ENCODE measurements at places on chromosomes 11 and 22. TPM values are rescaled to one million over a fixed set of nuclear protein-coding genes. Genes with fewer than 3 reads are reported as not detected.

KRTAP5-9 gene
- not detected for total RNA-seq

FJX1 gene
- 33.4 TPM for total RNA-seq

MLC1 gene
- not detected for total RNA-seq

YPEL4 gene
- total RNA-seq, result under 0.01 TPM

PSMC3 gene
- 135 TPM for total RNA-seq

MSANTD2 gene
- total RNA-seq, result 1.7 TPM

PRRG4 gene
- total RNA-seq, result 9.9 TPM

OR9G4 gene
- total RNA-seq, result not detected

CST6 gene
- total RNA-seq, result 1.7 TPM

CNTN5 gene
- total RNA-seq, result under 0.01 TPM

CD6 gene
- 0.07 TPM for total RNA-seq

SERPING1 gene
- total RNA-seq, result 0.68 TPM

IRAG1 gene
- total RNA-seq, result 0.68 TPM

TRABD gene
- 52.0 TPM for total RNA-seq

PIWIL4 gene
- total RNA-seq, result 1.00 TPM

SMIM35 gene
- total RNA-seq, result not detected

ARFGAP3 gene
- total RNA-seq, result 113 TPM

EXPH5 gene
- total RNA-seq, result 27.4 TPM

HBE1 gene
- total RNA-seq, result not detected

PRODH gene
- 9.4 TPM for total RNA-seq

SLC1A2 gene
- total RNA-seq, result under 0.01 TPM

SAA4 gene
- not detected for total RNA-seq

GGA1 gene
- total RNA-seq, result 56.5 TPM

WT1 gene
- total RNA-seq, result 0.50 TPM

MS4A3 gene
- not detected for total RNA-seq

TNNI2 gene
- under 0.01 TPM for total RNA-seq

C1QTNF4 gene
- total RNA-seq, result not detected

TRIM6 gene
- 1.0 TPM for total RNA-seq

SPDYC gene
- not detected for total RNA-seq

ADAMTS8 gene
- not detected for total RNA-seq

GAS2 gene
- 1.4 TPM for total RNA-seq

HEPHL1 gene
- total RNA-seq, result 10.3 TPM

GAB4 gene
- not detected for total RNA-seq

GGTLC2 gene
- not detected for total RNA-seq

PRCP gene
- total RNA-seq, result 12.3 TPM

SLC22A8 gene
- not detected for total RNA-seq

OR51B2 gene
- total RNA-seq, result not detected

ALG9 gene
- 41.0 TPM for total RNA-seq

EIF4G2 gene
- total RNA-seq, result 536 TPM

OR8D2 gene
- total RNA-seq, result not detected

C11orf42 gene
- not detected for total RNA-seq

MEI1 gene
- total RNA-seq, result 0.07 TPM

MYBPC3 gene
- not detected for total RNA-seq

PIH1D2 gene
- 0.50 TPM for total RNA-seq

FAT3 gene
- total RNA-seq, result not detected

CCDC73 gene
- total RNA-seq, result under 0.01 TPM

OR6T1 gene
- total RNA-seq, result not detected

THY1 gene
- total RNA-seq, result not detected

RFPL3 gene
- total RNA-seq, result not detected

Data from nasal cavity respiratory epithelium epithelial cell of viscerocranial mucosa (primary cell).